HCEC 1CT (cell line): ENCODE measurements at places on chromosomes 5 and 9.

GRCh38 chr9:121239851-121240250 is 28.1 kb upstream of the GSN start:
- no peak for DNase-seq

- no peak for DNase-seq
Observed at GRCh38 chr9:17656889-17657288, 78.0 kb downstream of the SH3GL2 start.

- DNase-seq: peak; percentile 40
Observed at GRCh38 chr9:128078504-128079434, 10.7 kb downstream of the SLC25A25 start.

DNA sequence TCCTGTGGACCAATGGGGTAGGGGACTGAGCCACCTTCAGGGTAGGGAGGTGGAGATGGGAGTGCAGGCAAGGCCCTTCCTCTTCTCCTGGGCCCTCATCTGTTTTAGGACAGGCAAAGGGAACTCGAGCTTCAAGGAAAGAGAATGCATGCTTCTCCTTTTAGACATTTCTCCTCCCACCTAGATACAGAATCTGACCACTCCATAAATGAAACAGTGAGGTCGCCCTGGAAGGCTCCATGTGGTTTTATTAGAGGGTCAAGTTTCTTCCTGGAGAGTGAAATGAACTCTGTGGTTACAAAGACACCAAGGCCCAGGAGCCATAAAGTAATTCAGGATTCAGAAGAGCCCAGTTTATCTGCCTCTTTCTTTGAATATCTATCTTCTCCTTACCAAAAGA is 14.9 kb downstream of the LHFPL2 start:
- peak; percentile 48 for DNase-seq
